Stimulated activated CD4-positive, alpha-beta T cell treated with anti-CD3 and anti-CD28 coated beads, Interleukin-2, amount 100 ng/mL, for 24 hours (primary cell): ENCODE measurements at places on chromosomes 5 and 9.
A peak's percentile ranks its signal among the peaks of the same experiment; 100 is the strongest.

- DNase-seq = no peak
These were observed 25.7 kb downstream of the SLC46A2 start for GRCh38 chr9:112864982-112865381.

DNA sequence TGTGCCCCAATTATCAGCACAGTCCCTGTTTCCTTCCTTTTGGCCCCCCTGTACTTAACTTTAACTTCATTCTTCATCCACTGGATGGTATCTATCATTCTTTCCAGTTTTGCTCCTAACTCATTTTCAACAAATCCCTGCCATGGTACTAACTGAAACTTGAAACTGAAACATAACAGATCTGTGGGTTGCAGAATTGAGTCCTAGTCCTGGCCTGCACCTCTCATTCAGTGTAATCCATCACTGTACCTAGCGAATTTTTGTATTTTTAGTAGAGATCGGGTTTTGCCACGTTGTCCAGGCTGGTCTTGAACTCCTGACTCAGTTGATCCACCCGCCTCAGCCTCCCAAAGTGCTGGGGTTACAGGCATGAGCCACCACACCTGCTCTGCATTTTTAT, 15.3 kb upstream of the PIK3R1 start:
- DNase-seq = no peak

DNA sequence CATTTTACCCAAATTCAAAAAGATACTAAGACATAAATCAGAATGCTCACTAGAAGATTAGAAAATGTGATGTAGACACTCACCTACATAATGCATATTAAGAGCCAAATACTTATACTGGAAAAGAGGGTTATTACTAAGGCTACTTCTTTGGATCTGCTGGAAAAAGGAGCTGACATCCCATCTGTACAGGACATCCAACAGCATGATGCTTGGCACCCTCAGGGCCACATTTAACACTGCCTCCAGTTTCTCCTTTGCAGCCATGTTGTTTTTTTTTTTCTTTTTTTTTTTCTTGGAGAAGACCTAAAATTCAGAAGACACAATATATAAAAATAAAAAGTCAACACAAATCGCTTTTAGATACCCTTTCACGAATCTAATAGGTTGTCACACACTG, 6.0 kb downstream of the RNF145 start:
- DNase-seq = no peak

DNA sequence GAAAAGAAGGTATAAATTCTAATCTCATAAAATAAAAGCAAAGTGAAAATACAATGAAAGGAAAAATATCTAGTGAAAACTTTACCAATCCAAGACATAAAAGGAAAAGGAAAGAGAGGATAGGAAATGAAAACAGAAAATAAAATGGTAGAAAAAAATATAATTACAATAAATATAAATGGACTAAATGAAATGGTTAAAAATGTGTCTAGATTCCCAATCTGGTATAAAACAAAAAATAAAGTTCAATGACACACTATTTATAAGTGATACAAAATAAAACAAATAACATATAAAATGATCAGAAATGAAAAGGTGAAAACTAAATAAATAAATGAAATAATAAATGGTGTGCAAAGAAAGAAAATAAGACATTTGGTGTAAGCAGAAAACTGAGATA, 516.4 kb upstream of the RORB start:
- no peak for DNase-seq

DNA sequence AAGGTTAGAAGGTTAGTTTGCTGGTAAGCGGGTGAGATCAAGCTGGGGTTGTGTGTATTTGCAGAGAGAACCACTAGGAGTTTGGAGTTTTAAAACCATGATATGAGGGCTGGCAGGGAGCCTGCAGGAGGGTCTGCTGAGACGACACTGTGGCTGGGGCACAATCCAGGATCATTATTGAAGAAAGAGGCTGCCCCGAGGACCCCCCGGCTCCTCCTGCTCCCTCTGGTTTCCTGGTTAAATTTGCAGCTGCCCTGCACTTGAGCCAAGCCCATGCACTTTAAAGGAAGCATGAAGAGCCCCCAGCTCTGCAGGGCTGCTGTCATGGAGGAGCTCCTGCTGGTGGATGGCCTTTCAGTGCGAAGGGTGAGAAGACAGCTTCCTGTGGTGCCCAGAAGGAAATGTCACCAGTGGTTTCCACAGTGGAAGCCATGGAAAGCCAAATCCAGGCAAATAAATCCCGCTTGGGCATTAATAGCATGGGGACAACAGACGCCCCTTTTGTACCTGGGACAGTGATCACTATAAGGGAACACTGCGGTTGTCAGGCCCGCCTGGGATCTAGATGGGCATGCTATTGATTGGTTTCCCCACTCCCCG, 140.7 kb downstream of the NSG2 start:
- DNase-seq = no peak

DNA sequence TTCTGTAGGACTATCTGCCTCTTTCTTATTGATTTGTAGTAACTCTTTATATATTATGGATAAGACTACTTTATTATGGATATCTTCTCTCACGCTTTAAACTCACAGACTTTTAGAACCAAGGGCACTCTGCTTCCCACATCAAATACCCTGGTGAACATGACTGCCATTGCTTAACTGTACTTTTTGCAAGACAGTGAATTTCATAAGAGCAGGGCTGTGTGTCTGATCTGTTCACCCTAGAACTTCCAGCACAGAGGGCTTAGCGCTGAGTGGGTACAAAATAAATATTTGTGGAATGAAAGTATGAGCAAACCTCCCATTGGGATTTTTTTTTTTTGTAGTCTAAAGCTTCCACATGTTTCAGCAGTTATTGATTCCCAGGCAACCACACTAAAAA, 84.8 kb downstream of the CFAP77 start:
- no peak for DNase-seq

- DNase-seq = no peak
These were observed 1003.3 kb upstream of the COX7C start for GRCh38 chr5:85614489-85614888.

- DNase-seq = no peak
These were observed 394.9 kb downstream of the KIF4B start for GRCh38 chr5:155408465-155408864.

- no peak for DNase-seq
These were observed 313.5 kb upstream of the PANK3 start for GRCh38 chr5:168892618-168893186.

- no peak for DNase-seq
These were observed 19.3 kb downstream of the PGGT1B start for GRCh38 chr5:115243412-115243811.

- peak; percentile 70 for DNase-seq
These were observed 3.2 kb downstream of the PIP5KL1 start for GRCh38 chr9:127927201-127927987.

GRCh38 chr5:161400583-161400982, 145.9 kb downstream of the GABRB2 start:
- DNase-seq = no peak

GRCh38 chr9:15856591-15856990, 303.7 kb downstream of the CCDC171 start:
- DNase-seq = no peak

DNA sequence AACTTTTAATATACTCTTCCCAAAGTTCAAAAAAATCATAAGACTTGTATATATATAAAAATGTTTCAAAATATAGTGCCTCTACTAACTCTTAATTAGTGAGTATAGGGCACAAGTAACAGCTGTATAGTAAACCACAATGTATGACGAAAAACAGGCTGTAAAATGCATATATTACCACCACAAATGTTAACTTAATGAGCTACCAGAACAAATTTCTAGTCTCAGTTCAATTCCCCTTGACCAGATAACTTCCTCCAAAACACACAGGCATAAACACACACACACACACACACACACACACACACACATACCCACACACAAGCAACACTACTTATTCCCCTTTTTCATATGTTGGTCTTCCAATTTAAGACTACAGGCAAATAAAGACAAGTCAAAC, 78.8 kb downstream of the FBXL17 start:
- DNase-seq = no peak

GRCh38 chr5:153672347-153673090, 182.0 kb downstream of the GRIA1 start:
- no peak for DNase-seq

DNA sequence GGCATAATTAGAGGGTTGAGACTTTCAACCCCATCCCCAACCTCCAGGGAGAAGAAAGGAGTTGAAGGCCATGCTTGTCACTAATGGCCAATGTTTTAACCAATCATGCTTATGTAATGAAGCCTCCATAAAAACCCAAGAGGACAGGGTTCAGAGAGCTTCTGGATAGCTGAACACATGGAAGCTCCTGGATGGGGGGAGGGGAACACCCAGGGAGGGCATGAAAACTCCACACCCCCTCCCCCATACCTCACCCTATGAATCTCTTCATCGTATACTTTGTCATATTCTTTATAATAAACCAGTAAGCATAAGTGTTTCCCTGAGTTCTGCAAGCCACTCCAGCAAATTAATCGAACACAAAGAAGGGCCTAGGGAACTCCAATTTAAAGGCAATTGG, 81.7 kb downstream of the ALDH7A1 start:
- no peak for DNase-seq

DNA sequence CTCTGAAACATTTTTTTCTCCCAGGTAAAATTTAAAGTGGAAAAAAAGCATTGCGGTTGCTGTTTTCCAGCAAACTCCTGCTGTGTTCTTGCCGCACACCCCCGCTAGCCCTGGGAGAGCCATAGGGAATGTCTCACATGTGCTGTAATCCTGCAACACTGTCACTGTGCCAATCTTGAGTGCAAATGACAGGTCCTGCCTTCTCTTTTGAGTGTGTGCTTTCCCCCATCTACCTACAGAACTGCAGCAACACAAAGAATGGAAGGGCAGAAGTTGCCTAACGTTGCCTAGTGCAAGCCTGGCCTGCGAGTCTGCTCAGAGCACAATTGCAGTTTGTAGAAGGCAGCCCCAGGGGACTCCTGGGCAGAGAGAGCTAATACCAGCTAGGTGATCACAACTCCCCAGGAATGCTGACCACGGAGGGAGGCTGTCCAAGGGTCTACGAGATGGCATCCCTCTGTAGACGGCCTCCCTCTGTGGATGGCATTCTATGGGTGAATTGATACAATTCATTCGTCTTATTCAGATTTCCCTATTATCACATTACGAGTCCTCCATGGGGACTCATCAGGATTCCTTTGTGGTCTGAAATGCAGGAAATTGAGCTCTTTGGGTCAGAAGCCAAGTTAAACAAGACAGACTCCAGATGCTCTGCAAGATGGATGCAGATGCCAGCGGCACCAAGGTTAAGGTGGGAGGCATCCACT, 172.6 kb upstream of the S1PR3 start:
- DNase-seq = no peak

DNA sequence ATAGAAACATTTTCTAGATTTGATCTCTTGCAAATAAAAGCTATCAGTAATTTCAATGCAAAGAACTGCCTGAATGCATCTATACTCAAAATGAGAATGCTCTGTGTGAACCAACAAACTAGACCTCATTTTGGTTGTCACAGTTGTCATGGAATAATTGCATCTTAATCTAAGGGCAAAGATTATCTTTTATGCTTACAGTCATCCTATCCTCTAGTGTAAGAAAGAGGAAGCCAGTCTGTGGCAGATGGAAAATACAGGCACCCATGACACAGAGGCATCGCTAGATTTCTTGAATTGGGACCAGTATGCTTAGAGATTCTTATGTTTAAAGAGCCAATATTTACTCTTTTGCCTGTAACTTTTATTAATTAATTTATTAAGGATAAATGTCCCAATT, 95.0 kb downstream of the MACIR start:
- DNase-seq = no peak

GRCh38 chr9:14779566-14780022, 57.1 kb upstream of the CER1 start:
- no peak for DNase-seq

GRCh38 chr5:4862500-4862899, 277.6 kb upstream of the ADAMTS16 start:
- DNase-seq = no peak

DNA sequence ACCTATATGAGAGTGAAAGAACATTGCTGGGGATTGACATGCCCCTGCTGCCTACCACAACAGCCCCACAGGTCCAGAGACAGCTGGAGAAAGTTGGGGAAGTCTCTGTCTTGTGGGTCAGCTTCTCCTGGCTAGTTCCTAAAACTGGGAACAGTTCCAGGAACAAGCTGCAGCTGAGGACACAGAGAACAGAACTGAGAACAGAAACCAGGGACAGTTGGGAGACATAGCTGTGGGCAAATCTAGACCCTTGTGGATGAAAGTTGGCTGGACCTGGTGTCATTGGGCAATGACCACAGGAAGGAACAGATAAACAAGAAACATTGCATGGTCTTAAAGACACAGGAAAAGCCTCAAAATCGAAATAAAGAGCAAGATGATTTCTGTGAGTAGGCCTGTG, 58.3 kb upstream of the MOCS2 start:
- DNase-seq = no peak

GRCh38 chr9:119902611-119903010, 533.4 kb upstream of the BRINP1 start:
- no peak for DNase-seq

- no peak for DNase-seq
These were observed 415.7 kb downstream of the PLK2 start for GRCh38 chr5:58044166-58044565.

- DNase-seq = no peak
These were observed 212.0 kb downstream of the DEPDC1B start for GRCh38 chr5:60487885-60488442.

DNA sequence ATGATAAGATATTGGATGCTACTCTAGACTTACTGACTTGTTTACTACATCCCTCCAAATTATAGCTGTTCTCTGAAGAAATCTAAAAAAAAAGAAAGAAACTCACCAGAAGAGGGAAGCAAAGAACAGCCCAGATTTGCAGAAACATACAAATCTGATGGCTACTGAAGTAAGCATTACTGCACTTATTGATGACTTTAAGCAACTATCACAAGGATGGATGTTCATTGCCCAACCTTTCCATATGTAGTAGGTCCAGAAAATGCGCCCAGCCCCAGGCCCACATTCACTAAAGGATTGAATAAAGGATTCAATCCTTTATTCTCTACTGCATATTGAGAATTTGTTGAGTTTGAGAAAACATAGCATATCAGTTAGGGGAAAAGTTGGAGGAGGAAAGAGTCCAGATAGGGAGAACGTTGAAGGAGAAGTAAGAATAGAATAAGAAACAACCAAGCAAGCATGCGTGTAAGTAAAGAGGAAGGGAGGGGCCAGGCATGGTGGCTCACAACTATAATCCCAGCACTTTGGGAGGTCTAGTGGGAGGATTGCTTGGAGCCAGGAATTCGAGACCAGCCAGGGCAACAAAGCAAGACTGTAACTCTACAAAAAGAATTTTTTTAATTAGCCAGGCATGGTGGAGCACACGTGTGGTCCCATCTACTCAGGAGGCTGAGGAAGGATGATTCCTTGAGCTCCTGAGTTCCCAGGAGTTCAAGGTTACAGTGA, 33.8 kb upstream of the DTWD2 start:
- no peak for DNase-seq

- DNase-seq = no peak
These were observed 76.4 kb downstream of the ESM1 start for GRCh38 chr5:54908774-54909525.

DNA sequence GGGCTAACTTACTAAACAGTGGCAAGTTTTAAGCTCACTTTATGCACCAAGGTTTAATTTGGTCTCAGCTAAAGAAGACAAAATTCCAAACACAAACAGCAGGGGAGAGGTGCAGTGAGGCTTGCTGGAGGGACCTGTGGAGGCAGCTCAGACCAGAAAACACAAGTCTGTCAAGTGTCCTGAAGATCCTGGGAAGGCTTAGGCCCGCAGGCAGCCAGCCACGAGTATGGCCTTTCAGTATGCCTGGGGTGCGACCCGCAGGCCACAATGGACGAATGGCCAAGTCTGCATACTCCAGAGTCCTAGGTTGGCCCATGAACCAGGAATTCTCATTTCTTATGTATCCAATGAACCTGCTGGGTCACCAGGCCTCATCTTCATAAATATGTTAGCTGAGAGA, 9.3 kb downstream of the CCNI2 start:
- no peak for DNase-seq
